Stimulated activated naive CD4-positive, alpha-beta T cell (primary cell): ENCODE measurements at places on chromosomes 11 and 22.

- DNase-seq = peak; percentile 88
These were observed 1.6 kb downstream of the PIM3 start for GRCh38 chr22:49962012-49962750.

- peak; percentile 16 for DNase-seq
These were observed 16.0 kb downstream of the FZD4 start for GRCh38 chr11:86938900-86939880.

- peak; percentile 66 for DNase-seq
These were observed 646 bp upstream of the PATZ1 start for GRCh38 chr22:31346733-31347250.

DNA sequence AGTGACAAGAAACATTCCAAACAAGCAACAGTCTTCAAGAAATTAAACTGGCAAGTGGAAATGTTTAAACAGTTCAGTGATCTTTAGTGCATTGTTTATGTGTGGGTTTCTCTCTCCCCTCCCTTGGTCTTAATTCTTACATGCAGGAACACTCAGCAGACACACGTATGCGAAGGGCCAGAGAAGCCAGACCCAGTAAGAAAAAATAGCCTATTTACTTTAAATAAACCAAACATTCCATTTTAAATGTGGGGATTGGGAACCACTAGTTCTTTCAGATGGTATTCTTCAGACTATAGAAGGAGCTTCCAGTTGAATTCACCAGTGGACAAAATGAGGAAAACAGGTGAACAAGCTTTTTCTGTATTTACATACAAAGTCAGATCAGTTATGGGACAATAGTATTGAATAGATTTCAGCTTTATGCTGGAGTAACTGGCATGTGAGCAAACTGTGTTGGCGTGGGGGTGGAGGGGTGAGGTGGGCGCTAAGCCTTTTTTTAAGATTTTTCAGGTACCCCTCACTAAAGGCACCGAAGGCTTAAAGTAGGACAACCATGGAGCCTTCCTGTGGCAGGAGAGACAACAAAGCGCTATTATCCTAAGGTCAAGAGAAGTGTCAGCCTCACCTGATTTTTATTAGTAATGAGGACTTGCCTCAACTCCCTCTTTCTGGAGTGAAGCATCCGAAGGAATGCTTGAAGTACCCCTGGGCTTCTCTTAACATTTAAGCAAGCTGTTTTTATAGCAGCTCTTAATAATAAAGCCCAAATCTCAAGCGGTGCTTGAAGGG lies 6.0 kb downstream of the MALAT1 start:
- no peak for DNase-seq

GRCh38 chr11:17415523-17416104 lies 27.2 kb upstream of the KCNJ11 start:
- no peak for DNase-seq

GRCh38 chr11:613369-613968 lies 2.3 kb downstream of the IRF7 start:
- DNase-seq = peak; percentile 91

GRCh38 chr11:45476126-45476525 lies 189.3 kb downstream of the CHST1 start:
- no peak for DNase-seq

GRCh38 chr11:12092714-12093113 lies 17.7 kb upstream of the MICAL2 start:
- DNase-seq = no peak

GRCh38 chr22:48836673-48837340 lies 990.9 kb downstream of the BRD1 start:
- no peak for DNase-seq

- no peak for DNase-seq
These were observed 922 bp downstream of the HNRNPUL2 start for GRCh38 chr11:62726156-62726914.

- peak; percentile 13 for DNase-seq
These were observed at the start of gene PLXNB2 for GRCh38 chr22:50306753-50307749. PLXNB2 (minus strand) TSS chr22:50307646; CDS start chr22:50290584, 17,062 bp downstream.

DNA sequence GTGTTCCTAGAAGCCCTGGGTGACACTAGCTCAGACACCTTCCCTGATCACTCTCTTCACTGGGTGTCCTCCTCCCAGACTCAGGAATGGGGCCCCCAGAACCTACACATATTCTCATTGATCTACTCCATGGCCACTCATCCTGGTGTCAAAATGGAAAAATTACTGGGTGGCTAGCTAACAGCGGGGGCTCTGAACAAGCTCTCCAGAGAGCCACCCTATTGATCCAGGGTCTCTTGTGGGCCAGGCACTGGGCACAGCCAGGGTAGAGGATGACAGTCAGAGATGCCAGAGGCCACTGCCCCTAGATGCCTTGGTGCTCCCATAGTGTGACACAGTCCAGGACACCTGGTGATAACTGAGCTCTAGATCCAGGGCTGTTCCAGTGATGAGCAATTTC lies 393.1 kb downstream of the SOX6 start:
- no peak for DNase-seq

- peak; percentile 42 for DNase-seq
These were observed 535 bp downstream of the AQP11 start for GRCh38 chr11:77590194-77590782.

DNA sequence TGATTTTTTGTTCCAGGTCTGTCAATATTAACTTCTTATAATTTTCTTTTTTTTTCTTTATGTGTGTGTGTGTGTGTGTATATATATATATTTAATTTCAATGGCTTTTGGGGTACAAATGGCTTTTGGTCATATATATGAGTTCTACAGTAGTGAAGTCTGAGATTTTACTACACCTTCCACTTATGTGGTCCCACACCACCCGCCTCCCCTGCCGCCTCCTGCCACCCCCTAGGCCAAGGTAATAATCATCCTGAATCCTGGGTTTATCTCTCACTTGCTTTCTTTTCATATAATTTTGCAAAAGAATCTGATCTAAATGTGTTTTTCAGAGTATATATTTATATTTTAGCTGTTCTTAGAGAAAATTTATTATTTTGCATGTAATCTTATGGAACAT lies 11.1 kb downstream of the NEAT1 start:
- no peak for DNase-seq

DNA sequence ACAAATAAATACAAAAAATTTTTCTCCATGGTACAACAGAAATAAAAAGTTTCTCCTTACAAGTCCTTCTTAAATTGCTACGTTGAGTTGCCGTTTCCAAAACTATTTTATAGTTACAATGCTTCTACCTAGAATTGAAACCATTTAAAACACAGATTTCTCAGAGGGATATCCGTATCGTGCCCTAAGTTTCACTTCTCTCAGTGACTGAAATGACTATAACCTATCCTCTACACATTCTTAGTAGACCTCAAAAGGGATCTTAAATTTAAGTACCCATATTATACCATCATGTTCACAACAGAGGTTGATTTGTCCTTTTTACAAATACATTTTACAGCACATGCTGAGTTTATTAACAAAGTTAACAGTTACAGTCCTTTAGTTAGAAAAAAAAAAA lies 44.1 kb downstream of the USP28 start:
- no peak for DNase-seq

GRCh38 chr11:122755409-122755808 lies 82.9 kb upstream of the CRTAM start:
- no peak for DNase-seq

DNA sequence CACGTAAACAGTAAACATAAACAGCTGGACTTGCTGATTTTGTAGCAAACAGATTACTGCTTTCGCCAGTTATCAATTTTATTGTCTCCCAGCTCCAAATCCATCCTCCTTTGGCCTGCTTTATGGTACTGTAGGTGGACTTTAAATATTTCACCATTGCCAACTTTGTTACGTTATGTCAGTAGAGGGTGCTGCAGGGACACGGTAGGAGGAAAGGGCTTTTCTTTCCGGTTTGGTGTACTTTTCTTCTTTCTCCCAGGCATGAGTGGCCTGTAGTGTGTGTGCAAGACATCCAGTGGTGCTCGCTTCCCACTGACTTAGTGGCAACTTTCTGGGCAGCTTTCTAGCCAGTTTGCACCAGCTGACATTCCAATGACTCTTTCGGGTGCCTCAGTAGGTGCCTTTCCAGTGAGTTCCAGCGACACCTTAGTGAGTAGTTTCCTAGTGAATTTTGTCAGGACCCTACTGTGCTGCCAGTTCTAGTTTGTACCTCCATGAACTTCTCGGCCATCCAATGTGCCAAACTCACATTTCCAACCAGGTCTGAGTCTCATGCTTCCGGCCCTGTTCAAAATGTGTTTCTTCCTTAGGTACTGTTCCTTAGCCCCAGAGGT lies 267.6 kb upstream of the TENM4 start:
- no peak for DNase-seq

GRCh38 chr11:10982704-10983510 lies 125.1 kb upstream of the ZBED5 start:
- DNase-seq = no peak

GRCh38 chr22:33324228-33324627 lies 266.0 kb upstream of the SYN3 start:
- DNase-seq = no peak

GRCh38 chr11:132234878-132235277 lies 864.5 kb downstream of the NTM start:
- no peak for DNase-seq

- DNase-seq = no peak
These were observed 84.1 kb downstream of the DGCR2 start for GRCh38 chr22:19038164-19038546.

GRCh38 chr22:47129902-47130635 lies 367.6 kb downstream of the TBC1D22A start:
- no peak for DNase-seq

DNA sequence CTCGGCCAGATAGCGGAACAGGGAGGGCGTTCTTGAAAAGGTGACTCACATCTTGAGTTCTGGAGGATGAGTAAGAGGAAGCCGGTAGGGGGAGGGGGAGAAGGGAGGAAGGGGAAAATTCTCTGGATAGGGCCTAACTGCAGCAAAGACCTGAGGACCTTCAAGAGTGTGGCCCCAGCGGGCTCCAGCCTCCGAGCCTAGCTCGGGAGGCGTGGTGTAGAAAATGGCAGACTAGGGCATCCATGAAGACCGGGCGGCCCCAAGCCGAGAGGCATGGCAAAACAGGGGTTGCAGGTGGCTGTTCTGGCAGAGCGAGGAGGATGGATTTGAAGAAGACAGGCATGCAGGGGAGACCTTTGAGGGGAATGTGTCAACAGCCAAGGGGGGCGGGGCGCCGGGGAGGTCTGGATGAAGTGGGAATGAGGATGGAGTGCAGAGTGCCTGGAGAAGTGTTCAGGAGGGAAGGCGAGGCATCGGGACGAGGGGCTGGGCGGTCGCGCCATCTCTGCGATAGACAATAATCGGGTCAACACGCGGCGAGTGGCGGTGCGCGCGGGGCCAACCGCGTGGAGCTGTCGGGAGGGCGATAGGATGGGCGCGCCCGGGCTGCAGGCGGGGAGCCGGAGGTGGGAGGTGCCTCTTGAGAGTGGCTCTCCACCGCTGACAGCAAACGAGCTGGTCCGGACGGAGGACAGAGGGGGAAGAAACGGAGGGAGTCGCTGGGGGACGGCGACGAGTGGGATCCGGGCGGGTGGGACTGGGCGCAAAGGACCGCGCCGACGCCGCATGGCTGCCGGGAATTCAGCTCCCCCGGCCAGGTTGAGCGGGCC lies 40.0 kb upstream of the CREB3L1 start:
- peak; percentile 21 for DNase-seq

DNA sequence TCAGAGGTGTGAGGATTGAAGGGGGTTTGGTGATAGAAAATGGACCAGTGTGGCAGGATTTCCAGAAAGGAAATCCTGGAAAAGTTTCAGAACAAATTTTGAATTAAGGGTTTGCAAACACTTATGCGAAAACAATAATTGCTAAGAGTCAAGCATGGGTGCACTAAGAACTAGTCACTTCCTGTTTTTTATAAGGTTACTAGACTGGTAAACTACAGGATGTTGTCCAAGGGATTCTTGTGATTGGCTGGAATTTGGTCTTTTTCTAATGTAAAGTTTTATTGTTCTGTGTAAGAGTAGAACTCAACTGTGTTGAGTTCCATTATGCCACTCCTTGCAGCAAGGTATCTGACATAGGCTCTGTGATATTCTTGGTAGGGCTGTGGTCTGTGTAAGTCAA lies 54.1 kb downstream of the LIF start:
- DNase-seq = no peak

GRCh38 chr11:35621620-35622019 lies 3.4 kb downstream of the FJX1 start:
- DNase-seq = no peak

DNA sequence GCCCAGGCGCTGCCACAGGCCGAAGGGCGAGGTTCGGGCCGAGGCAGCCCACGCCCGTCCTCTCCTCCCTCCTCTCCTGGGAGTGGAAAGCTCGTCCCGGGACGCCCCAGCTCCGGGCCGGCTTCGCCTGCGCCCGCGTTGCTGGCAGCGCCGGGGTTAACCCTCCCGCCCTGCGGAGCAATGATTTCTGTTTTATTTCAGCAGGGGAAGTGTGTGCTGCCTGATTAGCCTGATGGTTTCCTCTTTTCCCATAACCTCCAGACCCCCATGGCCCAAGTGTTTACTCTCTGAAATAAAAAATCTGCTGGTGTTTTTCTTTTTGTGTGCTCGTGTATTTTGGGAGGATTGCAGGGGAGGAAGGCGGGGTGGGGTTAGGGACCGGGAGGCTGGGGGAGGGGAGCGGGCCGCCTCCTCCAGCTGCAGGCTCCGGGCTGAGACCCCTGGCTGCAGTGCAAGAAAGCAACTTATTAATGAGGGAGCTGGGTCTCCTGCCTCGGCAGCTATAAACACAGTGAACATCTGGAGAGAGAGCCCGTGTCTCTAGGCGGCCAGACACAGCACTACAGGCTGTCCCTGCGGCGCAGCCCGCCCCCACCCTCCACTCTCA lies 38.6 kb downstream of the ETS1 start:
- DNase-seq = peak; percentile 14

- no peak for DNase-seq
These were observed 111.7 kb downstream of the MYO18B start for GRCh38 chr22:25853501-25854284.

DNA sequence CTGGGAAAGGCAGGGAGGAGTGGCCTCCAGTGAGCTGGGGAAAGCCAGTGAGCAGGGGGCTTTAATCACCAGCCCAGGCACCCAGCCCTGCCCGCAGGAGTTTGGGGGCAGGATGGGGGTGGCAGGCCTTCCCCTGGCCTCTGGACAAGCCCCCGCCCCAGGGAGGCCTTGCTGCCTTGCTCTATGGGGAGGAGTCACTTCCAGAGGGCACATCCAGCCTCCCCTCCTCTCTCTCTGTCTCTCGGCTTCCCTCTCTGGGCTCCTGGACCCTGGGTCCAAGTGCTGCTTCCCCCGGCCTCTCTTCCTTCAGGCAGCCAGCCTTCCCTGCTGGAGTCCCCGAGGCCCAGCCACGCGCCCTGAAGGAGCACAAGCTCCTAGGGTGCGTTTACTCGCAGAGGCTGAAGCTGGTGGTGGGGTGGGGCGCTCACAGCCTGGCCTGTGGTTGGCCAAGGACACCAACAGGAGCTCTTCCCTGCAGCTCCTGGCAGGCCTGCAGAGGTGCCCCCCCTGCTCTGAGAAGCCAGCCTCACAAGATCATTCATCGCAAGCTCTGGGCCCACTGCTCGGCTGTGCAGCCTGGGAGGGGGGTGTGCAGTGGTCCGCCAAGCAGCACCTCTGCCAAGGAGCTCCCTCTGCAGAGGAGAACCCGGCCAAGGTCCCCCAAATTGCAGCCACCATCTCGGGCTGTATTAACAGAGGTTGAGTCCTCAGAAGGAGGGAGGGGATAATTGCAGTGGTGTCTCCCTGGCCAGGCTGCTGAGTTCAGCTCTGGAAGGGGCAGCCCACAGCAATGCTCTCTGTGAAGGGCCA lies 25.4 kb downstream of the OSBPL5 start:
- no peak for DNase-seq

GRCh38 chr11:20156876-20157613 lies 3.2 kb downstream of the DBX1 start:
- DNase-seq = no peak

GRCh38 chr11:12291313-12291712 lies 86.1 kb upstream of the PARVA start:
- no peak for DNase-seq

- DNase-seq = no peak
These were observed 10.2 kb upstream of the LDHA start for GRCh38 chr11:18384157-18384641.
